ENCODE measurements at places on chromosomes 7 and 10. TPM values are rescaled to one million over a fixed set of nuclear protein-coding genes. Genes with fewer than 3 reads are reported as not detected.

The LRRD1 gene
- not detected for total RNA-seq

The GFRA1 gene
- 0.15 TPM for total RNA-seq

The HOXA7 gene
- total RNA-seq = not detected

The TEX36 gene
- not detected for total RNA-seq

The AKR1D1 gene
- total RNA-seq = not detected

The FZD1 gene
- total RNA-seq = 29.8 TPM

The CPVL gene
- 0.66 TPM for total RNA-seq

The ZNF25 gene
- 11.6 TPM for total RNA-seq

The FBXL13 gene
- total RNA-seq = 0.99 TPM

The C7orf33 gene
- not detected for total RNA-seq

The TAS2R3 gene
- total RNA-seq = 1.8 TPM

The PON1 gene
- not detected for total RNA-seq

The GPR26 gene
- total RNA-seq = not detected

The HMX3 gene
- not detected for total RNA-seq

The CAMK1D gene
- 2.5 TPM for total RNA-seq

The ADAM22 gene
- 1.0 TPM for total RNA-seq

The VWDE gene
- not detected for total RNA-seq

The SLIT1 gene
- total RNA-seq = under 0.01 TPM

The GNG11 gene
- 18.7 TPM for total RNA-seq

The DPCD gene
- 59.6 TPM for total RNA-seq

Data from smooth muscle cell of trachea (primary cell).